Esophagus muscularis mucosa (tissue), 4 donors: ENCODE measurements at places on chromosomes 12 and 14. TPM values are rescaled to one million over a fixed set of nuclear protein-coding genes. Genes with fewer than 3 reads are reported as not detected.

DNA sequence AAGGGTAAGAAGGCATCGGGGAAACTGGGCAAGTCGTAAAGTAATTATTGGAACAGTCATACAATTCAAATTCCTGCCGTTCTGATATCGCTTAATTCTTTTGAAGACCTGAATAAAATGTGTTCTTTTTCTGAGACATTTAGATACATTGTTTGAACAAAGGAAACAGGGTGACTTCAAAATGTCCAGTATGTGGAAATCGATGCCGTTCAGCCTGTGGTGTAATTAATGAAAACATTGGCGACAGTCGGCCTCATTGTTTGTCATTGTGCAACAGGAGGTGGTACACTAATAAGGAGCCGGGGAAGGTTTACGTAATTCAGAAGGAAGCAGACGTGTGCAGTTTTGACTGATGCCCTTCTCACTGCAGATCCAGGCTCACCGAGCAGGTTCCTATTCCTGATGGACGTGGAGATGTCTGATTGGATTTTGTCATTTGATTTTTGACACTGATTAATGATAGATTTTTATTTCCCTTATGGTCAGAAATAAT lies 92.7 kb downstream of the BORCS5 start:
- no peak for DNase-seq

DNA sequence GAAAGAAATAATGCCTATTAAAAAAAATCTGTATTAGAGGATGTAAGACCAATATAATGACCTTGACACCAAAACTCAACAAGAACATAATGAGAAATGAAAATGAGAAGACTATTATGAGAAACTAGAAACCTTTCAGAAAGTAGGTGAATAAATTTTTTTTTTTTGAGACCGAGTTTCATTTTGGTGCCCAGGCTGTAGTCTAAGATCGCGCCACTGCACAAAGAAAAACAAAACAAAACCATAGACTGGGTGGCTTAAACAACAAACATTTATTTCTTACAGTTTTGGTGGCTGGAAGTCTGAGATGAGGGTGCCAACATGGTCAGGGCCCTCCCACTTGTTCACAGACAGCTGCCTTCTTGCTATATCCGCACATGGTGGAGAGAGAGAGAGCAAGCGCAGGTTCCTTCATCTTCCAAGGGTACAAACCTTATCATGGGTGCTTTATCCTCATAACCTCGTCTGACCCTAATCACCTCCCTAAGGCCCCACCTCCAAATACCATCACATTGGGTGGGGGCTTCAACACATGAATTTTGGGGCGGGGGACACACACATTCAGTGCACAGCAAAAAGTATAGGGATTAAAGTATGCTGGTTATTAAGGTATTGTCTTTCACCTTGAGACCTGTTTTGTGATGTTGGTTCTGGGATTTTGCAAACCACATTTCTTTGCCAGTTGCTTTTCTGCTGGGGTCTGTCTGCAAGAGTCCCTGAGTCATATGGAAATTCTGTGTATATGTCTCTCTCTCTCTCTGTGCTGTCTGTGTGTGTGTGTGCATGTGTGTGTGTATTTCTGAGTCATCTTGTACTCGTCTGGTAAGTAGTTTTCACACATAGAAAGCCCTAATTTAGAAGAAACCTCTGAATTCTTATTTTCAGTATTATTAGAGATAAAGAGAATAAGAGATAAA lies 26.2 kb downstream of the ZCRB1 start:
- DNase-seq: no peak

DNA sequence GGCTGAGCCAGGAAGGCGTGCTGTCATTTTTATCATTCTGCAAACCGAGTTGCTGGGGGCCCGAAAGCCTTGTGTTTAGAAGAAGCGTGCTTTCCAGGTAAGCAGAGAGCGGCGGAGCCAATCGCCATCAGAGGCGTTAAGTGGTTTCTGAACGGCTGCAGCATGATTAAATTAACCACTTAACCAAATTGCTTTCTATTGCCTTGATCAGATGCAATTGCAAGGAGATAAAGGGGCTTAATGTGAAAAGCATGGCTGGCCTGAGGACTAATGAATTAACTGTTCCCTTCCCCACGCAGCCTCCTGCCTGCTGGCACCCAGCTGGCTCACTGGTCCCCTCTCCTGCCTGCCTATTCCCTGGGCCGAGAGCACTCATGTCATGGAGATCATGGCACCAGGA lies 36.6 kb upstream of the CHGA start:
- DNase-seq: no peak

DNA sequence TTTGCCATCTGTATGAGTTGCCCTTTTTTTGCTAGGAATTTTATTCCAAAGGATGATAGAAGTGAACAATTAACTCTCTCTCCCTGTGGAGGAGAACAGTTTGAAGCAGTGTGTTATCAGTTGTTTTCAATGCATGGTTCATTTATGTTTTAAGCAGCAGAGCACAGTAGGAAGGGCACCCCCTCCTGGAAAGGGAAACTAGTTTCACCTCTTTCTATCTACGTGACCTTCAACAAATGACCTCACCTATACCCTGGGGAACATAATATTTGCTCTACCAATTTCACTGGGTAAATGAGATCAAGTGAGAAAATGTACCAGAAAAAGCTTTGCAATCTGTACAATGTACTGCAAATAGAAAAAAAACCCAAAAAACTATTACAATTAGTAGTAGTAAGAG lies 5.4 kb upstream of the DCP1B start:
- no peak for DNase-seq

GRCh38 chr12:108151533-108152169 lies 22.6 kb downstream of the WSCD2 start:
- DNase-seq: no peak

GRCh38 chr12:68290126-68290525 lies 36.7 kb upstream of the IL22 start:
- no peak for DNase-seq

- no peak for DNase-seq
Observed at GRCh38 chr12:131511391-131511802, 199.5 kb upstream of the SFSWAP start.

Gene CBLN3
- total RNA-seq: 1.2 TPM

Gene SCN8A
- 0.26 TPM for total RNA-seq
